ENCODE measurements at places on chromosomes 3 and 15.
A peak's percentile ranks its signal among the peaks of the same experiment; 100 is the strongest.

- no peak for DNase-seq
These were observed 12.5 kb upstream of the TRAK1 start for GRCh38 chr3:42078677-42079076.

DNA sequence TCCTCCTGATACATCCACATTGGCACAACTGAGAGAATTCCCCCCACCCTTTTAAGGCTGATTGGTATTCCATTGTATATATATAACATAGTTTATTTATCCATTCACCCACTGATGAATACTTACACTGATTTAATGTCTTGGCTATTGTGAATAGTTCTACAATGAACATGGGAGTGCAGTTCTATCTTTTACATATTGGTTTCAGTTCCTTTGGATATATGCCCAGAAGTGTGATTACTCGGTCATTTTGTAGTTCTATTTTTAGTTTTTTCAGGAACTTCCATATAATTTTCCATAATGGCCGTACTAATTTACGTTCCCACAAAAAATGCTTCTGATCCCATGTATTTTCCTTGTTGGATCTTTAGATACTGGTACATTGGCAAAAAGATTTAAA, 135.3 kb downstream of the FMN1 start:
- DNase-seq = no peak

DNA sequence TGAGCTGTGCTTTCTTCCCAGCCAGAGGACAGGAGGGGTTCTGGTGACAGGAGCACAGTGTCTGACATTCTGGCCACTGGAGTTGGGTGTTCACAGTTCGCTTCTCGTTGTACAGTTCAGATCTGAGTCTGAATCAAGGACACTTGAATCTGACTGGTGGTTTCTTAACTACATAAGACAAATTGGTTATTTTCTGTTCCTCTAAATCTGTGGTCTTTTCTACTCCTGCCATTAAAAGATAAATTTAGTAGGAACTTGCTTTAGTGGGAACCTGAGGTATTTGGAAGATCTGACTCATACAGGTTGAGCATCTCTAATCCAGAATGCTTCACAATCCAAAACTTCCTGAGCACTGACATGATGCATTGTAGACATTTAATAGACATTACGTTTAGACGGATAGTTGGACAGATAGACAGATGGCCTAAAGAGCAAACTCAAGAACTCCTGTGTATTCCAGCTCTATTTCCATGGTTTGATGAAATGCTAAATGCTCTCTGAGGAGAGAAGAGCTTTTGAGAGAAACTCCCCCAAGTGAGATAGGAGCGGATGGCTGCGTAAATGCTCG, 71.0 kb downstream of the CCK start:
- DNase-seq = no peak

DNA sequence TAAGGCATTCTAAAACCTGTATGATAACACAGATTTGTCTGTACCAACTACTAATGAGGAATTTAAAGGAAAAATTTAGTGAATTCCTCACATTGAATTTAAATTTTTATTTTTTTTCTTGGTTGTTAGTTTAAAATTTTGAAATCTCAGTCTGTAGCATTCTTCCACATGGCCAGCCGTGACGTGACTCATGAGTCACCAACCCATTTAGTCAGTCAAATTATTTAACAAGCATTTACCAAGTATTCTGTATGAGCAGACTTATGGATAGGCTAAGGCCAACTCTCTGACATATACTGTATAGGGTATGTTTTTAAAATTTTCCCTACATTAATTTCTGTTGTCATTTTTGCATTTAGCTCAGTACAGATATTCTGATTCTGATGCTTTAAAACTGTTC, 112.9 kb downstream of the CNTN4 start:
- no peak for DNase-seq

DNA sequence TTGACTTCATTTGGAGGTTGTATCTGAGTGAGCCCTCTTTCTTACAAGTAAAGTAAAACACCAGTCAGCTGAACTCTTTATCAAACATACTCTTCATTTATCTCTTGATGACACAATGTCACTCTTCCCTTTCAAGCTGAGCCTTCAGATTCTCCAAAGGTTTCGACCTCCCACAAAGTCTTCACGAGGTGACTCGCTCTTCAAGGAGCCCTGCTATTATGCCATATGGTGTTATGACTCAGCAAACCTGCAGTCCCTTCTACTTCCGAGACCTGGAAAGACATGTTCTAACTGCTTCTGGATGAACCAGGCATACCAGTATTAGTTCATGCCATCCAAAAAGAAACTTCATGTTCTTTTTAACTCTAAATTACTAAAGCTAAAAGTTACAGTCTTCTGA, 23.1 kb downstream of the AADAC start:
- no peak for DNase-seq

- DNase-seq = no peak
These were observed 202.6 kb downstream of the VGLL3 start for GRCh38 chr3:86788371-86788770.

DNA sequence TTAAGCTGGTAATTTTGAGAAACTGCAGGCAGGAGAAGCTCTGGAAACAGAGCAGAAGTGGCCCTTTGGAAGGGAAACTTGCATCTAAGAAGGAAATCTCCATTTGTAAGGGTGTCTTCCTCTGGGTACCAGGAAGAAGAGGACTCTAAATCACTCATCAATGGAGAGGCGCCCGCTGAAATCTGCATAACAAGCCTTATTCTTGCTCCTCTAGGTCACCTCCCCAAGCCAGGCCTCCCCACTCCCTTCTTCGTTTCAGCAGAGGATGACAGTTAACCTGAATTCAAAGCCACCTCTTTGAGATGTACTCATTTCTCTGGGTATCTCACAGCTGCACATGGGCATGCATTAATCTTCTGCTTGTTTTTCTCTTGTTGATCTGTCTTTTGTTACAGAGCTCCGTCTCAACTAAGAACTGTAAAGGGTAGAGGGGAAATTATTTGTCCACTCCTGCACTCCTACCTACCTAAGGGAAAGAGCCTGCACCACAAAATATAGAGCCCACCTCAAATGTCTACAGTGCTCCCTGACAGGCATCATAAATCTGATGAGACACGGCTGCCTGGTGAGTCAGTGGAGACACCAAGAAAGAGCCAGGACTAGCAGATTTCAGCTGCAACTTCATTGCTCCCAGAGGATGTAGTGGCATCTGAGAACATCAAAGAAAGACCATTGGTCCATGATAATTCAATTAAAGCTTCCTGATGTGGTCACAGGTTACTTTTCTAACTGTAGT, 51.5 kb downstream of the GABRB3 start:
- DNase-seq = peak; percentile 63

DNA sequence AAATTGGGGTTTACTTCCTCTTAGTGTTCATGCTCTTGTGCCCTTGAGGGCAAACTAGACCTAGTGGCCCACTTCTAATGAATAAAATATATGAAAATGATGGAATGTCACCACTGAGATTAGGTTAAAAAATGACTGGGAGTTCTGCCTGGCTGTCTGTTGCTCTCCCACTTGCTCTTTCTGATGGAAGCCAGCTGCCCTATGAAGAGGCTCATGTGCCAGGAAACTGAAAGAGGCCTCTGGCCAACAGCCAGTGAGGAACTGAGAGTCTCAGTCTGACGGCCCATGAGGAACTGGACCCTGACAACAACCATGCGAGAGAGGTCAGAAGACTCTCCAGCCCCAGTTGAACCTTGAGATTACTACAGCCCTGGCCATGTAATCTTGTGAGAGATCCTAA, 107.1 kb upstream of the FHIT start:
- no peak for DNase-seq

- DNase-seq = no peak
These were observed 2.2 kb downstream of the XXYLT1 start for GRCh38 chr3:195268576-195269309.

GRCh38 chr3:149534671-149535332, 60.3 kb downstream of the TM4SF4 start:
- DNase-seq = no peak

- no peak for DNase-seq
These were observed 23.1 kb downstream of the POC1A start for GRCh38 chr3:52130966-52131622.

GRCh38 chr15:31516440-31516839, 189.8 kb downstream of the KLF13 start:
- DNase-seq = no peak

DNA sequence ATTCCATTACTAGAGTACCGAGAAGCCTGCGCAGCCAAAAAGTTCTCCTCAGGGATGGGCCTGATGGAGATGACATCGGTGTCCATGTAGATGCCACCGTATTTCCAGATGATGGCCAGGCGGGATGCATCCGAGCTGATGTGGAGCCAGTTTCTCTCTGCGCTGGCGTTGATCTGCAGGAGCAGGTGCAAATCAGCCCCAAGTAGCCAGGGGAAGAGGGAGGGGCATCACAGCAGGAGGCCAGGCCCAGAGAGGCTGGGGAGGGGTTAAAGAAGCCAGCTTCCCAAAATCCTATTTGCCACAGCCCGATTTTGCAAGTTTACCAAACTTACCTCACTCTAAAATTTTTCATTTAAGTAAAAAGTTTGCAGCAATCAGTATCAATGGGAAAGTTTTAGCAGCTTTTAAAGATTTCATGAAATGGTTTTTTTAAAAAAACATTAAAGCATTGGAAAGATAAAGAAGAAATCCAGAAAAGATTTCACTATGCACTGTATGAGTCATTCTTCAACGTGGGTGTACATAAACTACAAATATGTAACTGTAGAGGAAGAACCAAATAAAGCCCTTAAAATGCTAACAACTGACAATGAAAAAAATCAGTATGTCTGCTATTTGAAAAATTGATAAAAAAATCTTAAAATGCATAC, 7.4 kb downstream of the A4GNT start:
- DNase-seq = peak; percentile 35

- DNase-seq = no peak
These were observed 8.6 kb downstream of the FBXL22 start for GRCh38 chr15:63605816-63606215.

GRCh38 chr15:89019436-89019835, 68.8 kb upstream of the ABHD2 start:
- no peak for DNase-seq

- peak; percentile 50 for DNase-seq
These were observed 459 bp upstream of the ADCY5 start for GRCh38 chr3:123449102-123449996.

- no peak for DNase-seq
These were observed 3.4 kb upstream of the UNC13C start for GRCh38 chr15:53974813-53975212.

GRCh38 chr3:139122612-139123011, 77.9 kb upstream of the PRR23C start:
- no peak for DNase-seq

DNA sequence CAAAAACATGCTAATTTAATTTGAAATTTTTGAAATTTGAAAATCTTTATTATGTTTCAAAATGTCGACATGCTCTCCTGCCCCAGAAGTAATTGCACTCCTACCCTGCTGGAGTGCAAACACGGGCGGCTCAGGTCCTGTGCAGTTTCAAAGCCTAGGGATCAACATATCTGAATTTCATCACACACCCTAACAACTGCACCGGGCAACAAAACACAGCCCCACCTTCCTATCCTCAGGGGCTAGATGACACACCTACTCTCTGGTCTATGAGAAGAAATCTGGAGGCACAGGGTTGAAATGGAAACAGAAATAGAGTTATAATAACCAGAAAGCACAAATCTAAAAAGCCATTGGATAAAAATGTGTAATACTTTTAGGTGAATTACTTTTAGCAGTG, 61.4 kb downstream of the BFSP2 start:
- no peak for DNase-seq

DNA sequence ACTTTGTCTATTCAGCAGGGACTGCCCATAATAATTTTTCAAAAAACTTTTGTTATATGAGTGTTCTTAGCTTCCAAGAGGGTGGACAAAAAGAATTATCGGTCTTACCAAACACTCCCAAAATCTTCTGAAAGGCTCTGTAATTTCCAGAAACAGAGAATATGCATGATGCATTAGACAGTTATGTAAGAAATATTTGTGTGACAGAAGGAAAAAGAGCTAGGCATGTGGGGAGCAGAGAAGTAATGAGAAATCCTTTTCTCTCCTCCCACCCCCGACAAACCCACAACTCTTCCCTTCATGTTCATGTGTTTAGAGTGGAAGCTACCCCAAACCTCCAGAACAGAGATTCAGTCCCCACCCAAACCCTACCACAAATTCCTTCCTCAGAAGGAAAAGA, 86.8 kb downstream of the MYO5A start:
- DNase-seq = no peak

- DNase-seq = no peak
These were observed 6.0 kb downstream of the PHLDB2 start for GRCh38 chr3:111864821-111865656.

- no peak for DNase-seq
These were observed 50.0 kb downstream of the CPA3 start for GRCh38 chr3:148914936-148915690.

DNA sequence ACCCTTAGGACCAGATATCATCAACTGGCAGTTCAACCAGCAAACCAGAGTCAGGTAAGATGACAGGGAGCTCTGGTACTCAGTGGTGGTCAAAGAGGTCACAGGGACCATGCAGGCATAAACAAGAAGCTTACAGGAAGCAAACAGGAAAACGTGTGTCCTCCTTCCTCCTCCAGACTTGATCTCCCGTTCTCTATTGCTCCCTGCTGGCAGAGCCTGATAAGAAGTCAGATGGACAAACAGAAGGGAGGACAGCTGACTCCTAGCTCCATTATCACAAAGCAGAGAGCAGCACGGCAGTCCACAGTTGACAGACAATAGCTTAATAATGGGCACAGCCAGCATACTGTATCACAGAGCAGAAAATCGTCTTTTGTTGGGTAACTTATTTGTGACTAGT, 156.5 kb upstream of the SLC2A2 start:
- no peak for DNase-seq

GRCh38 chr15:42037656-42038055, 16.8 kb upstream of the PLA2G4E start:
- no peak for DNase-seq

DNA sequence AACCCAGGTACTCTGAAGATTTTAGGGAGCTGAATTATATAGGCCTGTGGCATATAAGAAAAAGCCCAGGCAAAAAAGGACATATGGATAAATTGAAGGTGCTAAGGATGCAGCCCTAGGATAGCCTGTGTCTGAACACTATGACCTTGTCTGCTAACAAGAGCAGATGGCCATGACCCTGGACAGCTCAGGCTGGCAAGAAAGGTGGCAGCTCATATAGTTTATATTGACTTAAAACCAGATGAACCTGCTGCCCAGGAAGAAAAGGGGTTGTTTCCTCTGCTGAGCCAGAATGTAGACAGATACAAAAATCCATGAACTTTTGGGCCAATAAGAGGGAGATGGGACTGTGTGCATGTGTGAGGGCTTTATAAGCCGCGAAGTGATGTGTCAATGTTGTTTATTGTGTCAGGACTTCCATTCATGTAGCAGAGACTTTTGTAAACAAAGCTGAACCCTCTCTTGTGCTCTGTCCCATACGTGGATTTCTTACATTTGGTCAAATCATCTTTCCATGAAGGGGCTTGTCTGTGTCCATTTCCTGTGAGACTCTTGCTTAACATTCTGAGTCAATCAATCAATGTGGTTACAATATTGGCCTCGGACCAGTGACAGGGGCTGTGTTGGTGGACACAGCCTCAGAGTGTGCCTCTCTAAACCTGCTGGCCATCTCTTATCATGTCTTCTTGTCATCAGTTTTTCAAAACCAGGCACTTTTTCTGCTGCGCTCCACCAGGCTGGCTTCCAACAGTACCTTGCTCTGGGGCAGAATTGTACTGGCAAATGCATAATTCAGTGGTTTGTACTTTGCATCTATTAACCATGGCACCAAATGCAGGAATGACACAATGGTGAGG, 321.2 kb downstream of the WDR72 start:
- no peak for DNase-seq

GRCh38 chr3:25916321-25916720, 126.4 kb downstream of the OXSM start:
- no peak for DNase-seq

All from WTC11 (cell line).